ENCODE measurements at places on chromosomes 3 and 15.

DNA sequence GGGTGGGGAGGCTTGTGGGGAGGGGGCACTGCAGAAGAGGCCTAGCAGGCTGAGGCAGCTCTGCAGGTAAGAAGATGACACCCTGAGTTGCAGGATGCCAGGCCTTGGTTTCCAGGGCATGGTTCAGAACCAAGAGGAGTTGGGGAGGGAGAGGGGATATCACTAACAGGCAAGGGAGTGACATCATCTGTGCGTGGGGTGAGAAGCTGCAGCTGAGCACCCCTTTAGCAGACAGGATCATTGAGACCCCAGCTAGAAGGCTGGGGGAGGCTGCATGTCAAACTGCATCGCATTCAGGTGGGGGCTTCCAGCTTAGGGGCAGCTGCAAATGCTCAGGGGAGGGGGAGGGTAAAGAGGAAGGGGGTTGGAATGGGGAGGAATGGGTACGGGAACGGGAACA, 23.0 kb downstream of the CACNA2D2 start:
- no peak for DNase-seq

GRCh38 chr3:15271785-15272381, 60.5 kb downstream of the SH3BP5 start:
- no peak for DNase-seq

DNA sequence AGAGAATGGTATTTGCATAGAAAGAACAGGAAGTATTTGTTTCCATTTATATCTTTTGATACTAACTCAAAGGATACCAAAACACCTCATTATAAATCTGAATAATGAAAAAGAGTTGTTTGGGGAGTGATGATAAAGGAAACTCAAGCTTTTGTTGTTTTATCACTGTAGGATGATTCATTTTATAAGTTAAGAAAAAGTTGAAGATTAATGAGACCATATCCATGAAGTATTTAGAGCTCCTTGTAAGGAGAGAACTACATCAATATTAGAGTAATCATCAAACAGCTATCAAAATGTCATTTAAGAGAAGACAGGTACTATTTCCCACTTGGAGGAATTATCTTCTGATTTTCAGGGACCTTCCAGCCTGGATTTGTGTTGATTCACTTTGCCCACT, 92.5 kb downstream of the EPHB1 start:
- DNase-seq = no peak

DNA sequence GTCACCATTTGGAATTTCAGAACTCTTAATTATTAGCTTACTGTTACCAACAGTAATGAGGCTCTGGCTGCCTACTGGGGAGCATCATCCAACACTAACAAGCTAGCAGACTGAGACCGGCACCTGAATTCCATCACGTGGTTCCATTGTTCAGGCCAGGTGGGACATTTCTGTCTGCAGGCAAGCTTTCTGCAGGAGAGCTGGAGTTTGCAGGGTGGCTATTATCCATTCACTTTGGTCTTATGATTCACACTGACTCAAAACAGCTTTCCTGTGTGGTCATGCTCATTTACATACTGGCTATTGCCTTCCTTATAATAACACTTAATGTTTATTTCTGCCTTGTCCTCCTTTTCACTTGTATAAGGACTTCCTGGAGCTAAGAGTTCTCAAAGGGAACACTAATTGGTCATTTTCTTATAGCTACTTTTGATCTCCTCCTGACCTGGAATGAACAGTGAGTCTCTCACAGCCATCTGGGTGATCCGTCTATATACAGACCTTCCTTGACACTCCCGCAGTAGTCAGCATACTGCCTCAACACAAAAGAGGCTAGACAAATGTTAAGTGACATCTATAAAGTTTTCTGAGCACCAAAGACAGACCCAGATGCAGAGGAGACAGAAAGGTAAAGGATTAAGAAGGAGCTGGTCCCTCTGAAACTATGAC, 695.4 kb downstream of the FHIT start:
- no peak for DNase-seq

GRCh38 chr3:99934975-99935797, 117.5 kb downstream of the CMSS1 start:
- no peak for DNase-seq

- DNase-seq = no peak
Observed at GRCh38 chr3:99767291-99767690, 50.4 kb upstream of the CMSS1 start.

DNA sequence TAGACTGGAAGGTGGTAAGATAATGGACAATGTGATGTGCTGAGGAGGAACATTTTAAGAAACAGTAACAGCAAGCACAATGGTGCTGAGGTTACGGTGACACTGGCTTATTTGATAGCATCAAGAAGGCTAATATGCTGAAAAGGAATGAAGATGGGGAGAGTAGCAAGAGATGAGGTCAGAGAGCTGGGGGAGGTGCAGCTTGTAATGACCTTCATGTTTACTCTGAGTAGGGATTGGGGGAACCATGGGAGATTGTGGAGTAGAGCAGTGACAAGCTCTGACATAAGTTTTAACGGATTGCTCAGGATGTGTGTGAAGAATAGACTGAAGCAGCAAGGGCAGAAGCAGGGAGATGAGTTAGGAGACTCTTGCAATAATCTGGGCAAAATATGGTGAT, 56.7 kb downstream of the DGKG start:
- no peak for DNase-seq

DNA sequence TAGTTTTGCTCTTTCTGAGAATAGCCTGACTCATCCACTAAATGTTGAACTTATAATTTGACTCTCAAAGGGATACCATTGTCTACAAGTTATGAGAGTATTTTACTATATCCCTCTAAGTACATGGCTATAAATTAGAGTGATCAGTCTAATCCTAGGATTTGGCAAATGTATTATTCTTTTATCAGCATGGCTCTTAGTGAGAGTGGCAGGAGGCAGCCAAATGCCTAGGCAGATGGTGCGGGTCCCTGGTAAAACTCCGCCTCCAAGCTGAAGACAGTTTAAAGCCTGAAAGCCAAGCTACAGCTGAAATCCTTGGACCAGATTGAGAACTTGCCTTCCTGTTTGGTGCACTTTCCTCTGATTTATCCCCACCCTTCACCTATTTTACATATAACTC, 631.8 kb downstream of the SQOR start:
- no peak for DNase-seq

- no peak for DNase-seq
Observed at GRCh38 chr3:13099707-13100106, 26.5 kb upstream of the IQSEC1 start.

DNA sequence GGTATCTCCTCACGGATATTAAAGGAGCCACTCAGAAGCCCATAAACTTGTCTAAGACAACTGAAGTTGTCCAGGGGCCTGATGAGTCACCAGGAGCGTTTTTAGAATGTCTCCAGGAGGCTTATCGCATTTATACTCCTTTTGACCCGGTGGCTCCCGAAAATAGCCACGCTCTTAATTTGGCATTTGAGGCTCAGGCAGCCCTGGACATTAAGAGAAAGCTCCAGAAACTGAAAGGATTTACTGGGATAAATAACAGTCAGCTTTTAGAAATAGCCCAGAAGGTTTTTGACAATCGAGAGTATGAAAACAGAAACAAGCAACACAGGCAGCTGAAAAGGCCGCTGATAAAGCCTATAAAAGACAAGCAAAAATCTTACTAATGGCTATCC, 4.1 kb downstream of the DET1 start:
- no peak for DNase-seq

DNA sequence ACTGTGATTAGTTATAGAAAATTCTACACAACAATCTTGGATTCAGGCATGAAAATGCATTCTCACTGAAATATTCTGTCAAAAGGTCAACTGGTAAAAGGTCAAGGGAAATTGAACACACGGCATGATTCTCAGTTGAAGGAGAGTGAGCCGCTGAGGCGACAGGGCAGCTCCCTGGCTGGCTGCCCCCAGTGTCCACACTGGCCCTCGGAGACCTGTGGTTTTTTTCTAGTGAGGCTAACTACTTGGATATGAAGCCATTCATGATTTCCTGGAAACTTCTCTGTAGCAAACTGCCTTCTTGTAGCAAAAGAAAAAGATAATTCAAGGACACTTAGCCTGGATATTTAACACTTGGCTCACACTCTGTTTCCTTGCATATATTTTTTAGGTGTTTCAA, 37.2 kb downstream of the AADACL2 start:
- no peak for DNase-seq

DNA sequence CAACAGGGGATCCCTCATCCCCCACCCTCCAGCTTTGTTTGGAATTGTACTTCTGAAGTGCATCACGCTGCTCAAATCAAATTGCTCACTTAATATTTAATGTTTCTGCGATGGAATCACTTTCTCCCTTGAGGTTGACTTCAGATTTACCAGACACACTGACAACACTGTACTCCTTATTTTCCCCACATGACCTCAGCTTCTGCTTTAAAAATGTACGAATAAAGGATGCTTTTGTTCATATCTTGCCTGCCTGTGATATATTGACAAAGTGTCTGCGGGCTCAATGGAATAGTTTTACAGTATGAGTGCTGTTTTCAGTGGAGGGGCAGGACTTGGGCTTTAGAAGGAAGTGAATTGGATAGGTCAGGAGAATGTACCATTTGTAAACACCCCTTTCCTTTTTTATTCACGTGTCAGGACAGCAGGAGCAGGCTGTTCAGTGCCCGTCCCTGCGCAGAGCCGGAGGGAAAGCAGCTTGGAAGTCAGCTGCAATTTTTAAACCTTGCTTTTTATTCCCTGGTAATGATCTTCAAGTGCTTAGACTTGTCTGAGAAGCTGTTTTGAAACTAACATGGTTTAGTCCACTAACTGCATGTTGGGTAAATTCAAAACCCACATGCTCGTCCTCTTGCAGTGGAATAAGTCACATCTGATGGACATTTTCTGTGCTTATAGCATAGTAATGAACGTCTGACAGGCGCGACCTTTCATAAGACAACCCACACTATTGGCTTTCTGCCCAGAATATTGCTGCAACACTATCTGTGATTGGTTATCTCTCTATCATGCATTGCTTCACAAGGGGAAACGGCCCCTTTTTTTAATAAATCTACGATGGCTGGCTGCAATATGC, 29.9 kb downstream of the MBNL1 start:
- DNase-seq = peak; percentile 56

GRCh38 chr15:66496951-66497501, 536 bp downstream of the SNAPC5 start:
- no peak for DNase-seq

GRCh38 chr3:58559586-58559985, 17.6 kb downstream of the FAM107A start:
- DNase-seq = no peak

GRCh38 chr3:135248213-135248612, 453.2 kb downstream of the EPHB1 start:
- DNase-seq = no peak

DNA sequence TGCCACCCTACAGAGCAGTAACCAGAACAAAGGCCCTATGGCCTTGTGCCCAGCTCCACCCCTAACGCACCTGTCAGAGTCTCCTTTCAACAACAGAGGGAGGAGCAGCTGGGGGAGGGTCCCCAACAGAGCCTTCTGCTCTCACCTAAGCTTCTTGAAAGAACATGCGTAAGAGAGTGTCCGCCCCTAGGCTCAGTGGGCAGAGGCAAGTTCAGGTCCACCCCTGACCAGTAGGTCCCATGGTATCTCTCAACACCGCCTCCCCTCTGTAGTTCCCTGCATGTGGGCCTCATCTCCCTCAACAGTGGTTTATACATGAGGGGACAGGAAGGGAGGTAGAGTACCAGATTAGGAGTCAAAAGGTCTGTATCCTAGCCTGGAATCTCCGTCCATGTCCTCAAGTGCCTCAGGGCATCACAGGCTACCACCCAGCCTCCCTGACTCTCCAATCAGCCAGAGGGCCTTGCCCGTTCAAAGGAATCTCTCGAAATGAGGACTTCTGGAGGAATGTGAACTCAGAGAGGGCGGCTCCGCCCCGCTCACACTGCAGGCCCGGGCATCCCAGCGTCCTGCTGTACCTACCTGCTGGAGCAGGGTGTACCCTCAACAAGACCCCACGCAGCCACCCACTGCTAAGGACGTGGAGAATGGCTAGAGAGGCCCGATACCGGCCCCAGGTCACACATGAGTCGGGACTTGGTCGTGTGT, 680 bp downstream of the POC1A start:
- peak; percentile 21 for DNase-seq

- no peak for DNase-seq
Observed at GRCh38 chr3:141410408-141410807, 42.1 kb downstream of the ZBTB38 start.

GRCh38 chr3:121992601-121993560, 29.2 kb downstream of the ILDR1 start:
- DNase-seq = no peak

Data from NCI-H187 (cell line).